ENCODE measurements at places on chromosomes 12 and 14.

DNA sequence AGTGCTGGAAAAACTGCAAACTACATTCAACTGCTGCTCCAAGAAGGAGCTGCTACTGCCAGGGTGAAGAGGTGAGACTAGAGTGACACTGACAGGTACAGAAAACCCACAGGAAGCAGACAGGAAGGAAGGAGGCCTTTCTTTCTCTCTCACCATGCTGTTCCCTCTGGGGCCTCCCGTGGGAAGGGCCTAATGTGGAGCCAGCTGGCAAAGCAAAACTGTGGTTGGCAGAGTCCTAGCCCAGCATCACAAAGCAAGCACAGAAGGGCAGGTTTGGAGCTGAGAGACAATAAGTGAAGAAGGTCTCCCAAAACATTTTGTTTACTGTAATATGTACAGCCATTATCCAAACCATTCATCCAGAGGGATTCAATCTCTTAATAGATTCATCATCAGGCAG, 122.5 kb upstream of the MAX start:
- DNase-seq: no peak

GRCh38 chr14:105187935-105188524, 6.9 kb upstream of the NUDT14 start:
- no peak for DNase-seq

- DNase-seq: no peak
Measured at GRCh38 chr14:94923786-94924185, 153.9 kb upstream of the GSC start.

GRCh38 chr14:79802093-79802492, 409.2 kb downstream of the DIO2 start:
- no peak for DNase-seq

DNA sequence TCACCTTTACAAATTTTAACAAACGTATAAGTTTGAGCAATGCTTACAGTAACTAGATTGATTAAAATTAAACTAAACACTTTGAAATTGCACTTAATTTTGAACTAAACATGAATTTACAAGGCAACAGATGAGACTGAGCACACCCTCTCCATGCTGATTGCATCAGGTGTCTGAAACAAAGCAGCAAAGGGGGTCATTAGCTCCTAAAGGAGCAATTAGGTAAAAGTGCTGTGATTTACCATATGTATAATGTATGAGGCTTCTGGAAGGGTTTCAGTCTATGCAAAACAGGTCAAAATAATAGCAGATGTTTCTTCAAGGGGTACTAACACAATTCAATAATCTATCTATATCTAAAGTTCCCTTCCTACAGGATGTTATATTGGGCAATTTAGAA, 98.8 kb upstream of the LMNTD1 start:
- DNase-seq: no peak

GRCh38 chr12:44999355-44999754, 51.5 kb downstream of the DBX2 start:
- no peak for DNase-seq

DNA sequence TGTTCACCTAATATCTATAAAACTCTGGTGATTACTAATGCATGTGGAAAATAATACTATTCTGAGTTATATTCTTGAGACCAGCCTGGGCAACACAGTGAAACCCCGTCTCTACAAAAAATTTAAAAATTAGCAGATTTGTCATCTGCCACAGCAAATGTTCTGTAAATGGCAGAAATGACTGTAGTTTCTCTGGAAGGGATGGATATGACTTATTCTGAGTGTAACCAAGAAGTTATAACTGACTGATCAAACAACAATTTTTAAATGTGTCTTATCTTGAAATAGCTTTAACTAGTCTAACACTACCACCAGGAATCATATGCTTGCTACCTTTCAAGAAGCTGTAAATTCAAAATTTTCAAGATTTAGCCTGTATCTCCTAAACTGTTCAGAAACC, 88.7 kb downstream of the PLBD1 start:
- no peak for DNase-seq

DNA sequence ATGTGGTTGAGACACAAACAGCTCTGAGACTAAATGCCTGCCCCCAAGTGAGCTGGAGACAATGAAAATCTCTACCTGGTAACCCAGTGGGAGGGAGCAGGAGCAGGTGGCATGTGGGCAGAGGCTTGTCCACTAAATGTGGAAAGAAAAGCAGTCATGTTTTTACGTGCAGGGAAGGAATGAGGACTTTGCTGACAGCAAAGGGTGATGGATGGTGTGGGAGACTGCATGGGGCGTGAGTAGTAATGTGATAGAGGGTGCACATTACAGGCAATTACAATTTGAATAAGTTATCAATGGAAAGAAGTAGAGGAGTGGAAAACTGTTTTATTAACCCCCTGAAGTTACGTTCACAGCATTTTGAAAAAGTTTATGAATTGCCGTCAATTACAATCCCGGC, 176.6 kb downstream of the NRXN3 start:
- DNase-seq: no peak

DNA sequence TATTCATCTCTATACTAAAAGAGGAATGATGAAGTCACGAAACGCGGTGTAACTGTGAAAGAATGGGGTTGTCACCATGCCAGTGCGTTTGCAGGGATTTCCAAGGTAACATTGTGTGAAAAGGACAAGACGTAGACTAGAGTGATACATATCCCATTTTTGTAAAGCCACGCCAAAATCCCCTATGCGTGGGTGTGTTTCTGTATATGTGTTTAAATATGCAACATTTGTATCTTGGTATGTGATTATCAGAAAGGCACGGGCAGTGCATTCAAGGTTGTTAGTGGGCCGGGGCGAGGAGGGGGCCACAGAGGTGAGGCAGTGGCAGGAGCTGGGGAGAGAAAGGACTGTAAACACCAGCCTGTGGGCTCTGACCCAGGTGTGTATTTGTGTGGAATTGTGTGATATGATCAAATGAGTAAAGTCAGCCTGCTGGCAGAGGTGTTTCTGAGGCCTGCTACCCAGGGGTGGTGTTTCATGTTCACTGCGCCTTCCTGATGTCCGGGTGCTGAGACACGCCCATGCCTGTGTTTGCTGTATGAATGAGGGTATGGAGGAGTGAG, 137.8 kb downstream of the ADGRD1 start:
- DNase-seq: no peak

- no peak for DNase-seq
Measured at GRCh38 chr12:11701433-11701832, 52.0 kb downstream of the ETV6 start.

- DNase-seq: no peak
Measured at GRCh38 chr12:31845613-31846322, 113.4 kb upstream of the RESF1 start.

DNA sequence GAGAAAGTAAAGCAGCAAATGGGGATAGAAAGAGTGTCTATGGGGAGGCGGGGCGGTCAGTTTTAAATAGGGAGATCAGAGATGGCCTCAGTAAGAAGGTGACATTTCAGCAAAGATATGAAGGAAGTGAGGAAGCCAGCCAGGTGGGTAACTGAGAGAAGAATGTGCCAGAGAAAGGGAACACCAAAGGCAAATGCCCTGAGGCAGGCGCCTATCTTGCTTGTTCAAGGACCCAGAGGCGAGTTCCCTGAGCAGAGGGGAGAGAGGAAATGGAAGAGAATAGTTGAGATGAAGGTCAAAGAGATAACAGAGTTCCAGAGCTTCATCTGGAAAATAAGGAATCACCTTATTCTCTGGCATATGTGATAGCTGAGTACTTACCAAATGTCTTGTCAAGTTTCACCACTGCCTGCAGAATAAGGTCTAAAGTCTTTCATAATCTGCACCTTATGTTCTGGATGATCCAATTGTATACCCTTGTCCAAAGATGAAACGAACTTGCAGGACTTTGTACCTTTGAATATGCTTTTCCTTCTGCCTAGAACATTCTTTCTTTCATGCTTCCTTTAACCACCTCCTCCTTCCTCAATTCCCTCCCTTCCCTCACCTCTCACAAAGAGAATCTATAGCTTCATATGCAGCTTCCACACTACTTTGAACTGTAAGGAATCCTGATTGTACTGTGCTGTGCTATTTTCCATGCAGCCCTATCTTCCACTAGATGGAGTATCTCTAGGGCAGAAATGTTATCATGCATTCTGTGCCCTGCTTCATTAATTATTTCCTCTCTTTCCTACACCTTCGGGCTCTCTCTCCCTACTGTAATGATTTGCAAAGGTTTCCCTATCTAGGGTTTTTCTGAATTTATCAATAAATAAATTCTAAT, 38.5 kb downstream of the GNPTAB start:
- DNase-seq: peak; percentile 22

DNA sequence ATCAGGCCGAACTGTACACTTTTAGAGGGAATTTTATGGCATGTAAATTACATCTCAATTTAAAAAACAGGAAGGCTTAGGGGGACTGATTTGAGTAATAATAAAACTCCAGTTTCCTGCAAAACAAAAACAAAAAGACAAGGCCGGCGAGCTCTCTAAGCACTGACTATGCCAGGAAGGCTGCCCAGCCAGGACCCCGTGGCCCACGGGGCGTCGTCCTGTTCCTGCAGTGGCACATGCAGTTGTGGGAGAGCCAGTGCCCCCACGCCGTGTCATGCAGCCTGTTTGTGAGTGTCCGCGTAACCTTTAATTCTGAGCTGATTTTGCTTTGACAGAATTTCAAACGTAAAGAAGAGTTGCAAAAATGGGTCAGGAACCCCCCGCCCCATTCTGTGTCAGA, 10.5 kb downstream of the XRCC3 start:
- DNase-seq: no peak

DNA sequence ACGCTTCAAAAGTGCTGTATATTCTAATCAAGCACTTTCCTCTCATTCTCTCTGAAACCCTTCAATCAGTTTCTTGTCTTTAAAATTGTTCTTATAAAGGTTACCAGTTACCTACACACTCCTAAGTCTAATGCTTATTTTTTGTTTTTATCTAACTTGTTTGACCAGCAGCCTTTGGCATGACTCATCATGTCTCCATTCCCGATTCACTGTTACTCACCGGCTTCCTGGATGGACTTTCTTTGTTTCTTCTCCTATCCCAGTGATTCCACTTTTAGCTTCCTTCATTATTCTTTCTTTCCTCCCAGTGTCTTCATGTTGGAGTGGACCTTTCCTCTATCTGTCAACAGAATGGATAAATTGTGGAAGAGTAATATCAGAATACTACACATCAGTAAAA, 368.6 kb upstream of the CCDC196 start:
- DNase-seq: no peak

DNA sequence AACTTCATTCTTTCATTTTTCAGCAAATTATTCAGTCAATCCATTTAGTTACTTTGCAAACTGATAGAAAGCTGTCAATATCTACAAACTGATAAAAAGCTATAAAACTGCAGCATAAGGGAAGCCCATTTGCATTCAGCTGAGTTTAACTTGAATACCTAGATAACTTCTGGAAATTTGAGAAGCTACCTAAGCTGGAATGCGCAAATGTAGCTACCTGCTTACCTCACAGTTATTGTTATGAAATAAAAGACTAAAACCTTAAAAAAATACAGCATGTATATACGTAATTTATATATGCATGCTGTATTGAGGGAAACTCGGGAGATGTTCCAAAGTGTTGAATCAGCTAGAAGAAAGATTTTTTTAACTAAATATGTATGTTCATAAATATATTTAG, 94.4 kb downstream of the SYT1 start:
- DNase-seq: no peak

- DNase-seq: no peak
Measured at GRCh38 chr14:90544566-90544965, 147.7 kb downstream of the CALM1 start.

DNA sequence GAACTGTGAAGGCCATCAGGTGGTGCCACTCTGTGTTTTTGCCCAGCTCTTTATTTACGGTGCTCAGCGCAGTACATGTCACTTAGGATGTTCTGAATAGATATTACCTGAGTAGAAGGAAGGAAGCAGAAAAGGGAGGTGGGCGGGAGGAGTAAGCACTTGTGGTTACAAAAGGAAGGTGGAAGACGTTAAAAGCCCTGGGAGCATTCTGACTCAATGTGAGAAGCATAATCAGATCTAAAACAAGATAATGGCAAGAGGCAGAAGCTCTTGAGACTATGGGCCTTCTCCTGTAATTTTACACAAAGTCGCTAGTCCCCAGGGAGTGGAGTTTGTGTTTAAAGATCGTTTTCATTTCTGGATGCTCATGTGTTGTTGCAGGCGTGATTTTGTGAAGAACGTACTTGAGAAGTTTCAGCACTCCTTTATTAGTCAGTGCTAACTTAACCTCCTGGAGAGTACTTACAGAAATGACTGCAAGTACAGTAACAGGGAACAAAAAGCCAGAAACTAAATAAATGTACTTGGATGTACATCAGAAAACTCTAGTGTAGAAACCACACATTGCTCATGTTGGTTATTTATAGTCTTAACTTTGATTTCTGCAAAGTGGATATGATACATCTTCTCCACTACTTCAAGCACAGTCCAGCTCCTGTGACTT, 1523.5 kb downstream of the AACS start:
- DNase-seq: no peak
